ENCODE measurements at places on chromosomes 2 and 18.

DNA sequence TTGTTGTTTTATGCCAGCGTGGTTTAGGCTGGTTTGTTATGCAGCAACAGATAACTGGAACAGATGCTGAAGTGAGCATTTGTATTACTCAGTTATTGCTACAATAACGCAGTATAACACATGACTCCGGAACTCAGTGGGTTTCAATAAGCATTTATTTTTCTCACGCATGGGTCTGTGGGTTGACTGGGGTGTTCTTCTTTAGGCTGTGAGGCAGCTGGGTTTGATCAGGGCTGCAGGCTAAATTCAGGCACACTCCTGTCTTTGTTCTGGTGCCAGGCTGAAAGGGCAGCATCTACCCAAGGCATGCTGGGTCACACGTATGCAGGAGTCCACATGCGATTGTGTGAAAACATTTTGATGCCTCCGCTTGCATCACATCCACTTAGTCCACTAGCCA lies 3.8 kb upstream of the SLC1A4 start:
- no peak for DNase-seq

DNA sequence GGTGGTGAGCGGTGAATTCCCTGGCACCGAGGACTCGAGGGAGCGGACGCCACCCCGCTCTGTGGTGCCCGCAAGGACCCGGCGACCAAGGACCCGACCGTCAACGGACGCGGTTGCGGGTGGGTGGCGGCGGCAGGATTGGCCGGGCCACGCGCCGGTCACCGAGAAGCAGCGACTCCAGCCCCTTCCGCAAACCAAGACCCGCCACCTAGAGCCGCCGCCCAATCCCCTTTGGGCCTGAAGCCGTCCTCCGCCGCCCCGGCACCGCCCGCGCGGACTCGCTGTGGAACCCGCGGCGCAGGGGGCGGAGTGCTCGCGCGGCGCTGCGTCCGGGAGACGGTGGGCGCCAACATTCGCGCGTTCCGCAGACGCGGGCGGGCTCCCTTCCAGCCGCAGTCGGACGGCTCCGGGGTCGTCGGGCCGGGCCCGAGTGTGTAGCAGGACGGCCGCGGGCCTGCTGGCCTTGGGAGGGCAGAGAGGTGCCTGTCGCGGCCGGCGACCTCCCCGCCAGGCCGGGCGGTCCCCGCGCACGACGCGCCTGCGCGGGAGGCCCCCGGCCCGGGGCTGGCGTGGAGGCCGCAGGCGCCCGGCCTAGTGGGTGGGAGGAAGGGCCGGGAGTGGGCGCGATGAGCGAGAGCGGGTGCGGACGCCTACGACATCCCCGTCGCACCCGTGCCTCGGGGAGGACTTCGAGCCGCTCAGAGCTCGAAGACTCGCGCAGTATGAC lies at the start of the genes FAM228B and PFN4:
Gene FAM228B, plus strand, starts transcription at position 275 of the 727 bp plus-strand sequence. CDS start 893 bp downstream, outside the sequence.
Gene PFN4, minus strand, starts transcription at position 140 of the 727 bp plus-strand sequence. CDS start 799 bp downstream, outside the sequence.
- DNase-seq = peak; percentile 25

DNA sequence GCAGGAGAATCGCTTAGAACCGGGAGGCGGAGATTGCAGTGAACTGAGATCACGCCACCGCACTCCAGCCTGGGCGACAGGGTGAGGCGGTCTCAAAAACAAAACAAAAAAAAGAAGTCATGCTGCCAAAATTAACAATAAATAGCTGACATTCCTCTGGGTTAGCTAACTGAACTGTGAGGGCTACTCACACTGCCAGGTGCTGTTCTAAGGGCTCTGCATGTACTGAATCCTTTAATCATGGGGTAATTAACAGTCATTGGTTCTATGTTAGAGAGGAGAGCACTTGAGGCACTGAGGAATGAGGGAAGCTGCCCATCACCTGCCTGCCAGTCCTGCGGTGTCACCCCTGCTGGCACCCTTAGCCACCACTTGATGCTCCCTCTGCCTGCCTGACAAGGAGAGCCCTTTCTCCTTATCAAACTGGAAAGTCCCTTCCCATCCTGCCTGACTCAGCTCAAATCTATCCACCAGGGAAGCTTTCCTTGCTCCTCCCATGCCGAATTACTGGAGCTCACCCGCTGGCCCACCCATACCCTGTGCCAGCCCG lies 73.0 kb upstream of the RIOK3 start:
- DNase-seq = no peak

- no peak for DNase-seq
These were observed 111.2 kb downstream of the FARSB start for GRCh38 chr2:222544661-222545060.

DNA sequence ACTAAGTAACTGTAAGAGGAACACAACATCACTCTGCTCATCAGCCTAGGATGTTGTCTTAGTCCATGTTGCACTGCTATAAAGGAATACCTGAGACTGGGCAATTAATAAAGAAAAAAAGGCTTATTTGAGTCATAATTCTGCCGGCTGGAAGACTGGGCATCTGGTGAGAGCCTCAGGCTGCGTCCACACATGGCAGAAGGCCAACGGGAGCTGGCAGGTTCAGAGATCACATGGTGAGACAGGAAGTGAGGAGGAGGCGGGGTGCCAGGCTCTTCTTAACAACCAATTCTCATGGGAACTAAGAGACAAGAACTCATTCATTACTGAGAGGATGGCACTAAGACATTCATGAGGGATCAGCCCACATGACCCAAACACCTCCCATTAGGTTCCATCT lies 46.8 kb downstream of the EPG5 start:
- DNase-seq = no peak

DNA sequence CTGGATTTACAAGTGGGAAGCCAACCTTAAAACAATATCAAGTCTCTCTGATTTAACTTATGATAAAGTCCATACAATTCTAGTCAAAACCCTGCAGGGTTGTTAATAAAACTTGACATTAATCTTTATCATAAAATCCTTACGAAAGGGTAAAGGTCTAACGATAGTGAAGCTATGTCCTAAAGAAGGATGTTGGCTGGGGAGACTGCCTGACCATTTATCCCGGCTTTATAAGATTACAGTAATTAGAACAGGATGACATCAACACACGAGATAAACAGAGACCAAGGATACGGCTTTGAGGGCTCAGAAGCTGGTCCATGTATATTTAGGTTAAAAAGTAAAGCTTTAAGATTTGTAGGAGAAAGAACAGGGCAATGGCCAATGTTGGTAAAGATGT lies 189.0 kb upstream of the COPS8 start:
- DNase-seq = no peak

GRCh38 chr18:59502274-59503175 lies 143.5 kb upstream of the LMAN1 start:
- no peak for DNase-seq

Data from stimulated activated CD4-positive, alpha-beta T cell treated with anti-CD3 and anti-CD28 coated beads, Interleukin-12 subunit alpha, Interleukin-12 subunit beta, amount 100 ng/mL, for 24 hours (primary cell).